ENCODE measurements at places on chromosomes 2 and 18. TPM values are rescaled to one million over a fixed set of nuclear protein-coding genes. Genes with fewer than 3 reads are reported as not detected.

- DNase-seq, result no peak
- H3K4me1 ChIP-seq, result no peaks in the 10 kb centered on the region
- H3K27me3 ChIP-seq, result no peaks in the 10 kb centered on the region
- H3K36me3 ChIP-seq, result no peaks in the 10 kb centered on the region
- no peak overlapping the region for H3K27ac ChIP-seq
Measured at GRCh38 chr2:22701561-22702160, 683.3 kb upstream of the KLHL29 start.

SP110 gene
- 7.8 TPM for total RNA-seq

DNAJC5G gene
- not detected for total RNA-seq

NBAS gene
- total RNA-seq, result 28.5 TPM

- no peak for DNase-seq
- peak overlapping the region; percentile 17 for H3K4me3 ChIP-seq
- H3K36me3 ChIP-seq, result no peaks in the 10 kb centered on the region
- H3K27me3 ChIP-seq, result no peaks in the 10 kb centered on the region
- H3K27ac ChIP-seq, result no peak overlapping the region
Measured at GRCh38 chr2:25131567-25132298, 36.6 kb downstream of the POMC start.

GALR1 gene
- not detected for total RNA-seq

DNA sequence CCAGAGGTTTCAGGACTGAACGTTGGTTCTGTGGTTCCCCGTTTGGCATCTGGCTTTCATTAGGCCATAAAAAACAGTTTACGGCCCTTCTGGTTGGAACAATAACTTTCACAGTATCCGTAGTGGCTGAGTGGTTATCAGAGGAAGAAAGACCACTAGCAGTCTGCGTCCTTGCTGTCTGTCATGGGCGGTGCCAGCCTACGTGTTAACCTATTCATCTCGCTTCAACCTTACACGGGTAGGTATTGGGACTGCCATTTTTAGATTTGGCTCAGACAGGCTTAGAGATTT lies 42.6 kb upstream of the ROCK2 start:
- H3K4me1 ChIP-seq, result peaks cover 10% of the 10 kb centered on the region
- no peaks in the 10 kb centered on the region for H3K36me3 ChIP-seq
- no peak overlapping the region for H3K27ac ChIP-seq
- no peak overlapping the region for H3K4me3 ChIP-seq
- H3K27me3 ChIP-seq, result no peaks in the 10 kb centered on the region

GRCh38 chr2:101801496-101801895 lies 104.0 kb downstream of the MAP4K4 start:
- H3K4me3 ChIP-seq, result no peak overlapping the region
- H3K27me3 ChIP-seq, result no peaks in the 10 kb centered on the region
- H3K36me3 ChIP-seq, result no peaks in the 10 kb centered on the region
- DNase-seq, result no peak
- H3K27ac ChIP-seq, result no peak overlapping the region

CD8A gene
- 1.9 TPM for total RNA-seq

- H3K36me3 ChIP-seq, result no peaks in the 10 kb centered on the region
- no peaks in the 10 kb centered on the region for H3K4me1 ChIP-seq
- H3K4me3 ChIP-seq, result no peak overlapping the region
- H3K27ac ChIP-seq, result no peak overlapping the region
Measured at GRCh38 chr2:222034058-222034457, 264.7 kb downstream of the PAX3 start.

Measured in pancreas (tissue), 10 donors.